Activated CD4-positive, alpha-beta T cell treated with anti-CD3 and anti-CD28 coated beads, Interleukin-2, Interleukin-4, amounts not matched to agents 100 ng/mL and 50 ng/mL, durations not matched to agents 16 hours and 8 hours (primary cell): ENCODE measurements at places on chromosomes 5 and 9.

DNA sequence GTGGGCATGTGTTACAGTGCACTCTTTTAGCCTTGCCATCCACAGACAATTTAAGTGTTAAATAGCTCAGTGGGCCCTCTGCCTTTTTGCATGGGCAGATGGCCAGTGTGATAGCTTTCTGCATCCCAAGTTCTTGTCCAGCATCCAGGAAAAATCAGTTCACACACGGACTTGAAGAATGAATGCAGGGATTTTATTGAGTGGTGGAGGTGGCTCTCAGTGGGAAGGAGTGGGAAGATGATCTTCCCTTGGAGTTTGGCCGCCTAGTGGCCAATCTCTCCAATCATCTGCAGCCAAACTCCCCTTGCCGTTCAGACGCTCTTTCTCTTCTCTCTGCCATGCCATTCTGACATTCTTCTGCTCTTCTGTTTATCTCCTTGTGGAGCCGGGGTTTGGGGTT lies 322.4 kb upstream of the GRAMD2B start:
- DNase-seq: no peak

DNA sequence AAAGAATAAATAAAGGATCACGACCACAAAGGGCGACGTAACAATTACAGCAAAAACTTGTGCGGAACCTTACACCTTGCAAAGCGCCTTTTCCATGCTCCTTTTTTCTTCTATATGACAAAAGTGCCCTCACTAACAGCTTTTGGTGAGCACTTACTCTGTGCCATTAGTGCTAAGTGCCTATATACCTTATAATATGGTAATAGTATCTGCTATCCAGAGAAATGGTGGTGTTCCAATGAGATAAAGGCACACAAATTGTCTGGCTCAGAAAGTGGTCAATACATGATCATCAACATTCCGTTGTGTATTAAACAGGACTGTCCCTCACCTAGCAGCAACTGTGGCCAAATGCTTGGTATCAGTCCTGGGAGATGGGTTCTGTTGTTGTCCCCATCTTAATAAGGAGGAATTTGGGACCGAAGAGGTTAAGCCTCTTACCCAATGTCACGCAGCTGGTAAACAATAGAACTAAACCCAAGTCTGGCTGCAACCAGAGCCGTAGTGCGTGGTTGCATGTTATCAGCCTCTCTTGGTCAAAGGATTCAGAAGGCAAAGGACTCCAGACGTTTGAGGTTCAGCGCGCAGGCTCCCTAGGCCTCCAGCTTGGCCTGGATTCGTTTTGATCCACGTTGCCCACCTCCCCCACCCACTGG lies 564 bp upstream of the TOR2A start:
- no peak for DNase-seq

DNA sequence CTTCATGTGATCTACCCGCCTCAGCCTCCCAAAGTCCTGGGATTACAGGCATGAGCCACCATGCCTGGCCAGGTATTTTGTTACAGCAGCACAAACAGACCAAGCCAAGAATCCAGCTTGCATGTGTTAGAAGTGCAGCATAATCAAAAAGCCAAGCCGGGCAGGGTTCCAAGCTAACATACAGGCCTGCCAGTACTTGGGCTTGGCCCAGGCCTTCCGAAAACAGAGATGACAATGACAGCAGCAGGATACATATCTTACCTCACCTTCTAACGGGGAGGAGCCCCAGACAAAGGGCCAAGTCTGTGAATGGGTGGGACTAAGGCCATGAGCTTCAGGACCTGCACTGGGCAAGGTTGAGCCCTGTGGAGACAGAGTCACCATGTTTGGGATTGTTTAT lies 91.4 kb upstream of the ZNF462 start:
- DNase-seq: no peak

GRCh38 chr9:97726716-97727115 lies 29.6 kb upstream of the XPA start:
- no peak for DNase-seq

DNA sequence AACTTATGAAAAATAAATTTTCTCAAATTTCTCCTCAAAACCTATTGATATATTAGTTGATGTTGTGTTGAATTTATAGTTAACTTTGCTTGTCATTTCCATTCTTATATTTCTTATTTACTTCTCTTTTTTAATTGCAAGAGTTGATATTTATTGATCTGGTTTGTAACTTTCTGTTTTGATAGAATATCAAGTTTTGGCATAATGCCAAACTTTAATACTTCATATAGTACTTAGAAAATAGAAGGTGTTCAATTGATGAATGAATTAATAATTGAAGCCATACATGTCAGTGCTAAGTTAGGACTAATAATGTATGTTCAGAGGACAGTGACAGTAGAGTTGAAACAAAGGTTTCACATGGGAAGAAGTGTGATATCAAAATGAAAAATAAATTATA lies 27.9 kb downstream of the ERCC6L2 start:
- DNase-seq: no peak

- no peak for DNase-seq
These were observed 2.2 kb upstream of the RGS3 start for GRCh38 chr9:113461285-113461684.

- DNase-seq: no peak
These were observed 10.6 kb upstream of the NNT start for GRCh38 chr5:43592363-43592762.

DNA sequence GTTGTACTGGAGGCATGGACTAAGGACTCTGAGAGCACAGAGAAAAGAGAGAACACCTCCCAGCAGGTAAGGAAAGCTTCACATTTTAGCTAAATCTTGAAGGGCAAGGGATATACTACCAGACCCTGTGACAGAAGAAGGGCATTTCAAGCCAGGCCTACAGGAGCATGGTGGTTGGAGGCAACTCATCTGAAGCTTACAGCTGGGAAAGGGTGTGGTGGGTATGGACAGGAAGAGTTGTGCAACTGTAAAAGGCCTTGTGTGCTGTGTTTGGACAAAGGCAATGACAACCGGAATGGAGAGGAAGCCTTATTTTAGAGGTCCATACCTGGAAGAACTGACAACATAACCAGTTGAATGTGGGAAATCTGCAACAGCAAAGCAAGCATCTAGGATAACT lies 31.2 kb downstream of the NIPSNAP3B start:
- no peak for DNase-seq

DNA sequence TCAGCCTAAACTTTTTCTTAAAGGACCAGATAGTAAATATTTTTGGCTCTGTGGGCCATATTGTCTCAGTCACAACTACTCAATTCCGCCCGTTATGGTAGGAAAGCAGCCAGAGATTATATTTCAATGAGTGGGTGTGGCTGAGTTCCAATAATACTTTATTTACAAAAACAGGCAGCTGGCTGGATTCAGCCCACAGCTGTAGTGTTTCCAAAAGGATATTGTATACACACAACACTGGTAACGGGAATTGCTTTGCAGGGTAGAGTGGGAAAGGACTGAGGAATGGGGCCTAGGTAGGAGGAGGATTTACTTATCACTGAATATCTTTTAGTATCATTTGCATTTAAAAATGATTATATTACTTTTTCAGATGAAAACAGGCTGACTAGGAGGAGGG lies 21.0 kb downstream of the GCNT4 start:
- no peak for DNase-seq

GRCh38 chr5:74122175-74122574 lies 496.2 kb downstream of the ARHGEF28 start:
- DNase-seq: no peak

DNA sequence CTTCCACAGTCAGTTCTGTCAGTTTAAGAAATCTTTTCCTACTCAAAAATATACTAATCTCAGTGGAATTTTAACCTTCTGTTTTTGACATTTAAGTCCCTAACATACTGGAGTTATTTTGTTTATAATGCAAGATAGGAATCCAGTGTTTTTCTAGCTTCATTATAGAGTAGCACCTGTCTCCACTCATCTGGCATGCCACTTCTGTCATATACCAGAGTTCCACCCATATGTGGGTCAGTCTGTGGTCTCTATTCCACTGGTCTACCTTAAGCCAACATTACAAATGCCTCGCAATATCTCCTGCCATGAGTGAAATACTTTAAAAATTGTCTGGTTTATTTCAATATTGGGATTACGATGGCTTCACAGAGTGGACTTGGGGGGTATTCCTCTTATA lies 42.9 kb downstream of the RNF145 start:
- DNase-seq: no peak
